ENCODE measurements at places on chromosomes 2 and 18.

GRCh38 chr2:225353579-225354085, 45.9 kb upstream of the NYAP2 start:
- DNase-seq, result no peak

- no peak for DNase-seq
These were observed 69.5 kb downstream of the EVA1A start for GRCh38 chr2:75491129-75491753.

- DNase-seq, result no peak
These were observed 73.2 kb downstream of the MBP start for GRCh38 chr18:77059294-77059916.

DNA sequence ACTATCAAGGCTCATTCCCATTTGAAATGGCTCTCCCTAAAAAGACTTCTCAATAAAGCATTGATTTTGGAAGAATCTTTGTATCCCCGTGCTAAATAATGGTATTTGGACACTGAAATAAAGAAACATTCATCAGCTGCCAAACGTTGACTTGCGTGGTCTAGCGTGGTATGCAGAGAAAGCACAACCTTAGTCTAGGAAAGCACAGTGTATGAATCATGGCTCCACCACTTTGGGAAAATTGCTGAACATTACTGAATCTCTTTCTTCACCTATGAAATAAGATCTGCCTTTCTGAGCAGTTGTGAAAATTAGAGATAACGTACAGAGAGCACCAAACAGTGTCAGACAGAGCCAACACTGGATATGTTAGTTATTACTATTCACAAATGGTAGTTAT, 353.9 kb downstream of the SS18 start:
- DNase-seq, result no peak

DNA sequence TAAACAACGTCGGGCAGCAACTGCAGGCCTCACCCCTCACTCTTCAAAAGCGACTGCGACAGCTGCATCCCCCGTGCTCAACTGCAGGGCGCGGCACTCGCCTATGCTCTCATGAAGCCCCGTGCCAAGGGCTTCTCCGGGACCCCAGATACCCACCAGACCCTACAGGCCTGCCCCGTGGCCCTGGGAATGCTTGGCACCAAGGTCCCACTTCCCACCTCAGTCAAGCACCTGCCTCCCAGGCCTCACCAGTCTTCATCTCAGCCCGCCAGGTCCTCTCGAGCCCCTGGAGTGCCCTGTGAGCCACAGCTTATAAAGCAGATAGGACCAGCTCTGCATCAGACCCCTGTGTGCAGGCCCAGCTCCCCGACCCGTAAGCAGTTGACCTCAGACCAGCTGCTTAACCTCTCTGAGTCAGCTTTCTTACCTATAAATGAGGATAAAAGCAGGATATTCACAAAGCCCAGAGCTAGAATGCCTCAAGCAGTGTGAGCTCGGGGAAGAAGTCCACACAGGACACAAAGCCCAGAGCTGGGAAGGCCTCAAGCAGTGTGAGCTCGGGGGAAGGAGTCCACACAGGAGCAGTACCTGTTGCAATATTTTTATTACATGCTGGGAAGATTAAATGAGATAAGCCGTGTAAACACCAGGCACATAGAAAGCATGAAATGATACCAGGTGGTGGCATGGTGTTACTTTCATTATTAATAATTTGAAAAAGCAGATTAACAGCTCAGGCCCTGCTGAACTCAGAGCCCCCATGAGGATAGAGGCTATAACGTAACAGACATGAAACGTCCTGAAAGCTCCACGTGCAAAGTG, 96.9 kb downstream of the HDAC4 start:
- DNase-seq, result no peak

DNA sequence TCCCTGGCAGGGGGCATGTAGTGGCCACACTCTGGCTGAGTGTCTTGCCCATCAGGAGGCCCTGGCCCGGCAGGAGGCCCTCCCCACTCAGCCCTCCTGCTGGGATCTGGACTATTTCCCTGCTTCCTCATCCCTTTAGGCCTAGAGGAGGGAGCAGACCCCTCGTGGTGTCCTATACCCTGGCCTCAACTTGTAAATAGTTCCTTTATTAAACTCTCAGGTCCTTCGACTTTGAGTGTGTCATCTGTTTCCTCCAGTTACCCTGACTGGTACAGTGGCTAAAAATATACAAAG, 166.7 kb upstream of the GLI2 start:
- DNase-seq, result no peak

GRCh38 chr18:58044370-58045241, 580 bp downstream of the NEDD4L start:
- DNase-seq, result peak; percentile 16

GRCh38 chr18:14933964-14934363, 186.0 kb downstream of the ANKRD30B start:
- no peak for DNase-seq

- no peak for DNase-seq
These were observed 257.9 kb downstream of the SUCLG1 start for GRCh38 chr2:84201158-84201557.

GRCh38 chr2:225270861-225271260, 128.6 kb upstream of the NYAP2 start:
- DNase-seq, result no peak

DNA sequence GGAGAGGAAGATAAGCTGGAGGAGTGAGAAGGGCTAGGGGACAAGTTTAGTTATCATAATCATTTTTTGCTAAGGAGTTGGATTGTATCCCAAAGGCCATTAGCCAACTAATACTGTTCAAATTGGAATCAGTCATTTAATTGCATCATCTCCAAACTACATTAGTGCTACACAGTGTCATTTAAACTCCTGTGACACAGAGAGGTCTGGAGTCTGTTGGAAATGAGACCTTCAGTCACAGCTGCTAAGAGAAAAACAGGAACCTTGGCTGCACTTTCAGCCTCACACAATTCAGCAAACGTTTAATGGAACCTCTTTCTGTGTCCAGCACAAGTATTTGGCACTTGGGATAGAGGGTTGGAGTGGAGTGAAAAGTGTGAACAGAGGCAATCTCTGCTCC, 175.5 kb upstream of the MGAT5 start:
- no peak for DNase-seq

- DNase-seq, result no peak
These were observed 665 bp upstream of the CACNB4 start for GRCh38 chr2:152099367-152100050.

DNA sequence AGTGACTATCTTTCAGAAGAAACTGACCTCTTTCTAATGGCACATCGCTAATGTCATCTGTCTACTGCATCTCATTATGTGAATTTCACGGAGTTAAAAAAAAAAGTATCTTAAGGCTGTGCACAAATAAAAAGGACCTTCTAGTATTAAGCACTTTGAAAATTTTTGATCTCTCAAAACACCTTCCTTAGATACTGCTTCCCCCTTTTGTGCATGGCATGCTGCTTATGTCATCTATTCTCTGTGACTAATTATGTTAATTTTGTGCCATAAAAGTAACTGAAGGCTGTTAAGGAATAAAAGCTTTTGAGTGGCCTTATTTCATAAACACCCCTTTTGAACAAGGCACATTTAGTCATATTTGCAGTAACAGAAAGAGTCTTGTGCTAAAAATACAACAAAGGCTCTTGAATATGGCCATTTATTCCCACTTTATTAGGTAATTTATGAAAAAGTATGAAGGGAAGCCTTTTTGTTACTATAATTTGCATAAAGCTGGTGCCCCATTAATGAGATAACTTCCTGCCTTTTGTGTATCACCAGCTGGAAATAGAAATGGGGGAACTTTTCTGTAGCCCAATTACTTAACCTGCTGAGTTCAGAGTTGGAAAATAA, 1412.0 kb upstream of the ZEB2 start:
- no peak for DNase-seq

- no peak for DNase-seq
These were observed 2.2 kb downstream of the LOXL3 start for GRCh38 chr2:74551530-74551929.

DNA sequence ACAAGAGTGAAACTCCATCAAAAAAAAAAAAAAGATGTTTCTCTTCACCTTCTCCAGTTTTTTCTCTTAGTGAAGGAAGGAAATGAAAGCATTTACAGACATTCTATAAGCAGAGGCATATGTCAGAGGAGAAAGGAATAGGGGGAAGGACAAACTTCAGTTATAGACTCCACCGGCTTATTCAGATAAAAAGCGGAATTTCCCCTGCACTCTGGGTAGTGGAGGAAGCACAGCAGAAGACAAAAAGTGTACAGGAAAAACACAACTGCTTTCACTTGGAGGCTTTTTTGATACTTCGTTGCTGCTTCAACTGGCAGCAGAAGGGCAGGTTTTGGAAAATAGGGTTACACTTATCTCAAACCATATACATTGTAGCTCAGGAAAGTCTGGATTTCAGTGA, 3.2 kb upstream of the MGAT4A start:
- DNase-seq, result no peak

DNA sequence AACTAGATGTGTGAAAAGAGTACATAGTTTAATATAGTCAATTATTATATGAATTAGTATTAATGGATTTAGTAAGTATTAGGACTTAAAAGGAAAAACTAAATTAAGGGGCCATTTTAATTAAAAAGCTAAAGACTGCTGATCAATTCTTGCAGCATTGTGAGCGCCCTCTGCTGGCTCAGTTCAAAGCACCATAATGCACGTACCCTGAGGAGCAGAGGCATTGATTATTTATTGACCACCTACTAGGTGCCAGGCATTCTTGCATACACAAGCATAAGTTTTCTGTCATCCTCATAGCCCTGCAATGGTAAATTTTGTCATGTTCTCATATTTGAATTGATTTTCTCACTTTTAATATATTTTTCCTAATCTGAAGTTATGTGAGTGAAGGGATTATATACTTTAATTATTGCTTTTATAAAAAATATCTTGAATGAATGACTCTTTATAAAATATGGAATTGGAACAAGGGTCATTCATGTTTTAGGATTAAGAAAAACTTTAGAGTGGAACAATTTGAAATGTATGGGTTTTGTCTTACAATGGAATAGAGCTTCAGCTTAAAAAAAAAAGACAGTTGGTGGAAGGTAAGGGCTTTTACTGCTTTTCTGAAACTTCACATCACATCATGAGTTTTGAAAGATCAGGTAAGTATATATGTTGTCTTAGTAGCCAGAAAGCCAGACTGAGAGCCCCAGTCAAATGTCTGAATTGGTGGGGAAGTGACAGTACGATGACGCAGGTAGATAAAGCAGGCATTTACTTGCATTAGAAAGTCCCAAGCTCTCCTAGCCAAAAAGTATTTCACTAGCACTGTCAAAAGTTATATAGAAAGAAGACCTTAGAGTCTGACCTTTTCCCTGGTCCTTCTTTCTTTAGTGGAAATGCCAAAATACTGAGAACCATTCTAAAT, 9.7 kb downstream of the ITGA4 start:
- DNase-seq, result peak; percentile 65

- no peak for DNase-seq
These were observed 342.7 kb downstream of the RND3 start for GRCh38 chr2:150144546-150145298.

- DNase-seq, result no peak
These were observed 103.0 kb upstream of the TMEM200C start for GRCh38 chr18:5998166-5998881.

- DNase-seq, result no peak
These were observed 74.4 kb upstream of the MAP4K4 start for GRCh38 chr2:101623031-101623521.

DNA sequence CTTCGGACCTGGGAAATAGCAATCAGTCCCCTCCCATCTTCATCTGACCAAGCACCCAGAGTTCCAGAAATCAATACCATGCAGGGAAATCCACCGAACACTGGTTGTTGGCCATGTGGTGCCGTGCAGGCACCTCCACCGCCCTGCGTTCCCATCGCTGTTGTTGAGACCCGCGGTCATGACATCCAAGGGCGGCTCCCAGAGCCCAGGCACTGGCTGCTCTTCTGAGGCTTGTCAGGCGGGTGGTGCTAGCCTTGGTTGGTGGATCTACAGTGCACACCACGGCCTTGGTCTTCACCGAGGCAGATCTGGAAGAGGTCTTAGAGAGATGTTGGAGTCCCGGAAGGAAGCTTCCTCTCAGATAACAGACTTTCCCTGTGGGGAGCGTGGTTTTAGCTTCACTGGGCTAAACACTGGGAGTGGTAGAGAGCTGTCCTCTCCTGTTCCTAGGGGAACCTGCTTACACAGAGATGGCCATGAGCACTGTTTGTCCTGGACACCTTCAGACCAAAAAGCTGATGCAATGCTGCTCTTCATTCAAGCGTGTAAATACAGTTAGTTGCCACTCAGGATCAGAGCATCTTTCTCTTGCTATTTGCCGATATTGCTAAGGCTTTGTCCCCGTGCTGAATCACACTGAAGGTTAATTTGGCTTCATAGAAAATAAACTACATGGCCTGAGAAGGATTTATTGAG, 58.3 kb downstream of the SMIM21 start:
- DNase-seq, result no peak

DNA sequence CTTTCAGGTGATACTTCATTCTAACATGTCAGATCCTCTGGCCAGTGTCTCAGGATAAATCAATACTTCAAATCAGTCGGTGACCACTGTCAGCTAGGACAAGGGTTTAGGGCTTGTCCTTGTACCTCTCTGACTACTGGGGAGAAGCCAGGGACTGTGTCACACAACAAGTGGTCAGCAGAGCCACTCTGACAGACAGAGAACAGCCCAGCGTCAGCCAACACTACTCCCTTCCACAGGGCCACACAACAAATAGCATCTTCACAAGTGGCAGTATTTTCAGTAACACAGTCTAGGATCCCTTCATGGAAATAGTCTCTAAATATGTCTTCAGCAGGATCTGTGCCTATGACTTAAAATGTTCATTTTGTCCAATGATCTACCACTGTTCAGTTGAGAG, 14.2 kb downstream of the FLACC1 start:
- DNase-seq, result no peak

- no peak for DNase-seq
These were observed 96.3 kb upstream of the FZD7 start for GRCh38 chr2:201937343-201937742.

DNA sequence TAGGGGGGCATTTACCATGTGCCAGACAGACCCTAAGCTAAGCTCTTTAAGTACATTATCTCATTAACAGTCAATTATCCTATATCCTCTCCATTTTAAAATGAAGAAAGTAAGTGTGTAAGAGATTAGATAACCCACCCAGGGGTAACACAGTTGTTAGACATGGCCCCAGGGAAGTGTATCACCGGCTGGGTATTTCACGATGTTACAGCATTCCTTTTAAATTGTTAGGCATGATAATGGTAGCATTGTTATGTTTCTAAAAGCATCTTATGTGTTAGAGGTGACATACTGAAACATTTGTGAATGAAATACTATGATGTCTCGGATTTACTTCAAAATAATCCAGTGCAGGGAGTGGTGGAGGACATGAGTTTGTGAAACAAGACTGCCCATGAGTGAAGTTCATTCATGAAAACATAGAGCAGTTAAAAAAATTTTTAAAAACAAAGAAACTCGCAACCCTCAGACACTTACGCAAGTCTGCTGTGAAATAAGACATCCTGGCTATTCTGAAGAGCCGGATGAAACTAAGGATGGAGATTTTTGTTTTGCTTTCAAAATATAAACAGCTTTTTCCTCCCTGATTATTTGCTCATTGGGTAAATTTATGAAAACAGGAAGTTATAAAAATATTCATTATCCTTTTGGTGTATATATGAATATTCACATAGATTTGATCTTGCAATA, 54.9 kb downstream of the IL1RL2 start:
- DNase-seq, result no peak

GRCh38 chr18:27656905-27657304, 471.8 kb upstream of the CHST9 start:
- DNase-seq, result no peak

- no peak for DNase-seq
These were observed 541 bp upstream of the SCYGR3 start for GRCh38 chr2:227615181-227615580.
